ENCODE measurements at places on chromosomes 7 and 10.

- DNase-seq = peak; percentile 45
Measured at GRCh38 chr10:30387646-30388243, 38.7 kb upstream of the MTPAP start.

DNA sequence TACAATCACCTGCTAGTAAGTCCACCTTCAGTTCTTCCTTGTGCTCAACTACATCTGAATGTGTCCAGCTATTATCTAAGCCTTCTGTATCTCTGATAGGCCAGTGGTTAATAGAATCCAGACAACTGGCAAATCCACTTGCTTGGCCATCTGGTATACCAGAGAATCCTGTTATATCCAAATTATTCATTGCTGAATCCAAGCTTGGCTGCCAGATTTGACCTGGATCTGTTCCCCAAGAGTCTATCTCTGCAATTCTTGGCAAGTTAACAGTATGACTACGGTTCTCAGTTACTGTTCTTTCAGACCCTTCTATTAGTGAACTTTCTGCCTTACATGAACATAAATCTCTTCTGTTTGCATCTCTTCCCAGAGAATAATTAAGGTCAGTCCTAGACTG lies 154.6 kb upstream of the TARP start:
- no peak for DNase-seq

GRCh38 chr10:33955676-33956075 lies 621.2 kb upstream of the NRP1 start:
- DNase-seq = no peak

DNA sequence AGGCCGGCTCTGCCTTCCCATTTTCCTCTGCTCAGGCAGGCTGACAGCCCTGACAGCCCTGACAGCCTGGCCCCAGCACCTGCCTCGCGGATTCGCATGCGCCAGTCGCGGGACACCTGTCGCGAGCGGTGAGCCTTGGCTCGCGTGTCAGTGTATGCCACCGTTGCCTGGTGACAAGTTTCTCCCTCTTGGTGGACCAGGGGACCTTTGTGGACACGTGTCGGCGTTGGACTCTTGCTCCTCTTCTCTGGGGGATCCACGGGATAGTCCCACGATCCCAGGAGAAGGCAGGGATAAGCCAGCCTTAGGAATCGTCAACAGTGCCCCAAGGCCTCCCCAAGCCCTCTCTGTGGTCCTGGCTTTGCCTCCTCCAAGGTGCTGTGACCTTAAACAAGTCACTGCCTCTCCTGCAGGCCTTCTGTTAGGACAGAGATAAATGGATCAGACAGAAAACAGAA lies 18.1 kb upstream of the ZNF273 start:
- no peak for DNase-seq

- DNase-seq = no peak
Measured at GRCh38 chr7:3780016-3780415, 479.0 kb downstream of the SDK1 start.

- no peak for DNase-seq
Measured at GRCh38 chr7:30694218-30694745, 12.0 kb upstream of the CRHR2 start.
